ENCODE measurements at places on chromosomes 2 and 18. TPM values are rescaled to one million over a fixed set of nuclear protein-coding genes. Genes with fewer than 3 reads are reported as not detected.
A peak's percentile ranks its signal among the peaks of the same experiment; 100 is the strongest.

Gene TRABD2A
- 35.1 TPM for total RNA-seq

Gene NOP58
- 300 TPM for total RNA-seq

Gene NCKAP5
- not detected for total RNA-seq

Gene TWIST2
- not detected for total RNA-seq

Gene MEIS1
- total RNA-seq = 0.34 TPM

Gene IKZF2
- 9.8 TPM for total RNA-seq

Gene NEDD4L
- 7.3 TPM for total RNA-seq

Gene MRPS9
- 27.3 TPM for total RNA-seq

Gene RFTN2
- total RNA-seq = not detected

DNA sequence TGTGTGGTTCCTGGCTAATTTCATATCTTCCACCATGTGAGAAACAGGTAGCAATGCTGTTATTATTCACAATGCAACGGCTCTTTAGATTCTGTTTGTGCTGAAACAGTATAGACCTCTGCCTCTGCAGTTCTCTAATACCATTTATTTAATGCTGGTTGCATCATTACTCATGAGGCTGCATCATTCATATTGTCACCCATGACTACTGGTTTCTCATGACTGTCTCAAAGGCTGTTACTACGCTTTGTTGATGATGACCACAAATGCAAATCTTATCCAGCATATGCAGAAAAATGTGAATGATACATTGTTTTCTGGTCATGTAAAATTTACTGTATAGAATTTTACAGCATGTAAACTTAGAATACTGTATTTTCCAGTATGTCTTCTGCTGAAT is 22.5 kb downstream of the CAVIN2 start:
- no peak for DNase-seq

- no peak for DNase-seq
Measured at GRCh38 chr18:52422985-52423601, 83.1 kb downstream of the DCC start.

- peak; percentile 48 for DNase-seq
Measured at GRCh38 chr2:216519154-216519762, 20.6 kb downstream of the RPL37A start.

DNA sequence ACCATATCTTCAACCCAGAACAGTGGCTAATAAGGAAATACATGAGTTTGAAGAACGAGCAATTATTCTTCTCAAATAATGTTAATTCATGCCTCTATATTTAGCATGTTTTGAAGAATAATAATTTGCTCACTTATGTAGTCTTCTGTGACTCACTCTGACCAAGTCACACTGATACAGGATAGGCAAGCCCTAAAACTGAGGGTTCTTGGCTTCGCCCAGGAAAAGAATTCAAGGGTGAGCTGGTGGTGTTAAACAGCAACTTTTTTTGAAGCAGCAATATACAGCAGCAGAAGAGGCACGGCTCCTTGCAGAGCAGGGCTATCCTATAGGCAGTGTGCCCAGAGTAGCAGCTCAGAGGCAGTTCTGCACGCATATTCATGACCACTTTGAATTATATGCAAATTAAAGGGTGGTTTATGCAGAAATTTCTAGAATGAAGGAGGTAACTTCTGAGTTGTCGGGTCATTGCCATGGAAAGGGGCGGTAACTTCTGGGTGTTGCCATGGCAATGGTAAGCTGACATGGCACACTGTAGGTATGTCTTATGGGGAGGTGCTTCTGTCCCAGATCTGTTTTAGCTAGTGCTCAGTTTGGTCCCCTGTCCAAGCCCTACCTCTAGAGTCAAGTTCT is 200.6 kb downstream of the RND3 start:
- no peak for DNase-seq

- DNase-seq = no peak
Measured at GRCh38 chr2:168181825-168182224, 65.6 kb downstream of the STK39 start.

DNA sequence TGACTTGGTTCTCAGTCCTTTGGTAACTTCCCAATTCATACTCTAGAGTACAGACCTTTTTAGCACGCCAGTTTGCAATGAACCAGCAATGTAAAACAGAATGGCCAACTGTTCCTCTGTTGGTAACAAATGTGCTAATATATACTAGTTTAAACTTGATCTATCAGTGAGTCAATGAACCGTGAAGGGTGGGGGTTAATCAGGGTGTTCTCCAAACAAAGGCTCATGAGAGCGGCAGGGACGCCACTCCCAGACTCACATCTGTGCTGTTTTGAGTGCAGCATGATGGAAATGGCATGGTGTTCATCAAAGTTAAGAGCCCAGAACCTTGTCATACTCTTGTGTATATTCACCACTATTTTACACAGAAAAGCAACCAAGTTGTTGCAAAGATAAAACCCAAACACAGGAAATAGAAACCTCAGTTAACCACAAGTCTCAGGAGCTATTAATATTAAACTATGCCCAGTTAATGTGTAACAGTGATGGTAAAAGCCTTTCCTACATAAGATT is 70.3 kb downstream of the CERKL start:
- DNase-seq = no peak

DNA sequence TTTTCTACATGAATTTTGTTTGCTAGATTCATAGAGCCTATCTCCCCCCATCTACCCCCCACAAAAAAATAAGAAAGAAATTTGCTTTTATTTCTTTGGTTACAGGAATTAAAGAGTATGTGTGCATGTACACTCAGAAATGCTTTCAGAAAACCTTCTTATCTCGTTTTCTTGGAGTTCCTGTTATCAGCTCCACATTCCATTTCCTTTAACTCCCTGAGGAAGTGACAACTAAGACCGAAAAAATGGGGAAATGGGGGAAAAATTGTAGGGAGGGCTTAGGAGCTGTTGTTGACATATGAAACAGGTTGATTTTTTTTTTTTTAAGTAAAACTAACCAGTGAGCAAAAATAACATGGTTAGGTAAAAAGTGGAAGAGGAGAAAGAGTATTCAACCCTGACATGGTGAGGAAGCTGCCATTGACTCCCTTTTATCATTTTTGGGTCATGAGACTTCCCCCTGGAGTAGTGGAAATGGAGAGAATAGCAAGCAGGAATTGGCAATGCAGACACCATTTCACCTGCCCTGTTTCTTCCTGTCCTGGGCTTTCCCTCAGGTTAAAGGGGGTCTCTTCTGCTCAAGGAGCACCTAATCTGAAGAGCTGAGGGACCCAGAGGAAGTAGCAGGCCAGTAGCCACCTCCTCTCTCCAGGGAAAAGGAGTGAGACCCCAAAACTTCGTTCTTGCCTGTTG is 93.5 kb downstream of the OSBPL6 start:
- no peak for DNase-seq

DNA sequence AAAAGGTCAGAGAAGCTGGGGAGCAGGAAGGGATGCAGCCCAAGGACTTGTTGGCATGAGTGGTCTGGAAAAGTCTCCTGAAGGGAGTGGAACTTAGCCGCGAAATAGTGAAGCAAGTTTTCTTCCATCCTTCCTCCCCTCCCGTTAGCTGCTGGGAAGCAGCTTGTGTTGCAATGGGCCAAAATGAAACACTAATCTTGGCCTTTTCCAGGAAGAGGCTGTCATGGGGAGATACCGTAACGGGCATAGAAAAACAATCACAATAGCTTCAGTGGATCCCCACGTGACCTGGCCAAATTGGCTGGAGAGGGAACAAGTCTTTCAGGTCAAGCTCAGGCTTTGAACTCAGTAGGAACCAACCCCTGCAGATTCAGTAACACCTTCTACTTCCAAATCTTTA is 49.3 kb downstream of the SEMA4F start:
- DNase-seq = no peak

DNA sequence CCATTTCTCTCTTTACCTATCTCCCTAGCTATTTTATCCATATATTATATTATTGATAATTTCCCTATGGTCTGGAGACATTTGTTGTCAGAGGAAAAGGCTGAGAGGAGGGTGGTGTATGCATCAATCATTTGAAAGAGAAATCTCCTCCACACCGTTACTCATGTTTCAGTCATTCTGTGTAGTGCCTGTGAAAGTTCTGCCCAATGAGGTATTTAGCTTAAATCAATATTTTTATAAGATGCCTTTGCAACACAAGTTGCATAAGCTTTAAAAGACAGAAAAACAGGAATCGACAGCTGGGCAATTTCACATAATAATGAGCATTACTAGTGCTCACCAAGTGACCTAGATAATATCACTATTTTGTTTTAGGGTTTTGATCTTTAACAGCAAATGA is 363.7 kb upstream of the FSIP2 start:
- no peak for DNase-seq

DNA sequence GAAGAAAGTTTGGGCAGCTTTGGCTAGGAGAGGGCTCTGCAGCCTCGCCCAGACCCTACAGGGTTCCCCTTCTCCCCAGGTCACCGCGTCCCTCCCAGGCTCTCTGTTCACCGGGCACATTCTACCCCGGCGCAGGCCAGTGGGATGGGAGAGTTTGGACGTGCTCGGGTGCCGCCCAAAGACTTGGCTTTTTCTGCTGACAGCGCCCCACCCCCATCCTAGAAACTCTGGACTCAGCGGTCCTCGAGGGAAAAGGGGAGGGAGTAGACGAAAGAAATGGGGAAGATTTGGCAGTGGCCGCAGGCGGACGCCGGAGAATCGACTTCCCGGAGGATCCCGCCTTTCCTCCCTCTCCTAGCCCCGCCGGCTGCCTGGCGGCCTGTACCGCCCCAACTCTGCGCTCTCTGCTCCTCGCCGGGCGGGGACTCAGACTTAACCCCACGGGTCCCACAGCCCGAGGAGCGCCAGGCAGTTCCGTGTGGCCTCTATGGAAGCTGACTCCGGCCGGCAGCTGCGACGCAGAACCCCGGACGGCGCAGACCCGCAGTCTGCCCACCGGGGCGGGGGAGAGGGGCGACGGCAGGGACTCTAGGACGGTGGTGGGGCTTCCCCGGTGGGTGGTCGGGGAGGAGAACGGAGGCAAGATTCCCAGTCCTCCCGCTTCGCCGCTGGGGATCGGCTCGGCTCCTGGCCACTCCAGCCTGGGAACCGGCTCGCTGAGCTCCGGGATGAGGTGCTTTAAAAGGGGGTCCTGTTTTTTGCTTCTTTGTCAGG is 863 bp upstream of the SIX2 start:
- DNase-seq = no peak

- DNase-seq = no peak
Measured at GRCh38 chr18:9740071-9740470, 32.0 kb downstream of the RAB31 start.

DNA sequence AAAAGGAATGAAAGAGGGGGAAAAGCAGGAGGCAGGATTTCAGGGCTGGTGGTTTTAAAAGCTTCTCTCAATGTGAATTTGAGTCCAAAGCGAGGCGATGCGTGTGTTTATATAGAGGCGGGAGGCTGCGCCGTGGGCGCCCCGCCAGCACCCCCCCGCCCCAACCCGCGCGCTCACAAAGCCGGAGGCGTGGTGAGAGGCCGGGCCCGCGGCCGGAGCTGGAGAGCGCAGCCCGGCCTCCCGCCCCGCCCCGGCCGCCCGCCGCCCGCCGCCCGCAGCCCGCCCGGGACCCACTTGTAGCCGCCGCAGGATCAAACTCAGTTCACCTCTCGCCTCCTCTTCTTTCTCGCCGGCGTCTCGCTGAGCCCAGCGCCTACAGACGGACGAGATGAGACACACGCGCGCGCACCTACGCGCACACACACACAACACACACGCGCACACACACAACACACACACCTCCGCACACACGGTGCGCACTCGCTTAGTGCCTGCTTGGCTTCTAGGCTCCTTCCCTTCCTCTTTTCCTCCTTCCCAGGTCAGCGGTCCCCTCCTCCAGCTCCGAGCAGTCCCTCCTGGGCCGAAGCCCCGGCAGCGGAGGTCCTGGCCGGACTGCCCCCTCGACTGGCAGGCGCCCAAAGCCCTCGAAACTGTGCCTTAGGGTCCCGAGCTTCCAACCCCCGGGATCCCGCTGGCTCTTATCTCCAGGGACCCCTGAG is 1.3 kb upstream of the CYP26B1 start:
- DNase-seq = no peak

GRCh38 chr2:128362889-128363228 is 44.2 kb upstream of the HS6ST1 start:
- no peak for DNase-seq

GRCh38 chr2:101985793-101986164 is 6.0 kb upstream of the IL1R2 start:
- DNase-seq = no peak

- no peak for DNase-seq
Measured at GRCh38 chr18:79631096-79631507, 48.5 kb upstream of the CTDP1 start.

DNA sequence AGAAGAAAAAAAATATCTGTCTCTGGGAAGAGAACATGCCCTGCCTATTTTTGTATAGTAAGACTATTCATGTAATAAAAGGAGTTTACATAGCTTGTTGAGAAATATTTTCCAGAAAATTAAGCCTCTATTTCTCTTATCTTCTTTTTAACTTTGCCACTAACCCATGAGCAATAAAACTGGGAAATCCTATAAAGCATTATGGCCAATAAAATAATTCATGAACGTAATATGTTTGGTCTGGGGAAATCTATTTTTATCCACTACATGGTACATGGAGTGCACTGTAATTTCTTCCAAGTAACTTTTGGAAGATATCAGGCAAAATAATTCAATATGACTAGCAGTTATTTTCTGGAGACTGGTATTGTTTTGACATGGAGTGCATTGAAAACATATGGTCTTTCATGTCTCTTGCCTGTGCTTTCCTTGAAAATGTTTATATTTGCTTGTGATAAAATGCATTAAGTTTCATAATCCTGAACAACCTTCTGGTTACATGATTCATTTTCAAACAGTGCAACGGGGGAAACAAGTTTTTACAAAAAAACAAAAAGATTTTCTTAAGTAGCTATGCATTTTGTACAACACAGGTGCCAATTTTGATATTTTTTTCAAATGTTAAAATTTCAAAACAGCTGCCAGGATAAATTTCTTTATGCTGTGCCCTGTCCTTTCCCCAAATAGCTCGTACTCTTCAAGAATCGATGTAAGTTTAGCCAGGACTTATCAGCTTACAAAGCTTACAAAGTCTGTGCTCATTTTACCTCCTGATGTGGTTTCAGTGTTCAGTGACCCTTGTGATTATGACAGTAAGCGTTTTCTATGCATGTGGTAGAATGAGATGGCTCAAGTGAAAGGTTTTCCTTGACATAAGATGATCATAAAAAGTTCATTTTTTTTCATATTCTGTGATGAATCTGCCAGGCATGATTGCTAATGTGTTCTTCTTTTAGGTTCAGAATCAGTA is 194.5 kb downstream of the UBE2E3 start:
- DNase-seq = no peak
